ENCODE measurements at places on chromosomes 16 and 17.

DNA sequence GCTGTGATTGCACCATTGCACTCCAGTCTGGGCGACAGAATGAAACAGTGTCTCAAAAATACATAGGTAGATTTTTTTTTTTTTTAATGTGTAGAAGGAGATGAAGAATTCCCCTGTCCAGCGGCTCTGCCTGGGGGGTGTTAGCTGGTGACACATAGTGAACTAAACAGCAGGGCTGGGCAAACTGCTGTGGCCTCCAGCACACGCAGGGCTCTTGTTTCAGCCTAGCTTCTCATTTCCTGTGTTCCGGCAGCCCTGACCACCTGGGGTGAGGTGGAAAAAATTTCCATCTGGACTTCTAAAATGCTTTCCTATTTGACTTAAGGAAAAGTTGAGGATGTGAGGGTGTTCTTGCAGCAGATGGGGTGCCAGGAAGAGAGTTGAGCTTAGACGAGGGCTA lies 33.3 kb upstream of the RGS9 start:
- DNase-seq: no peak

- no peak for DNase-seq
Measured at GRCh38 chr17:13420878-13421277, 180.9 kb downstream of the HS3ST3A1 start.

- peak; percentile 70 for DNase-seq
Measured at GRCh38 chr16:4801962-4802658, at the start of gene ROGDI. ROGDI (minus strand) TSS chr16:4802633; CDS start chr16:4802571, 62 bp downstream.

DNA sequence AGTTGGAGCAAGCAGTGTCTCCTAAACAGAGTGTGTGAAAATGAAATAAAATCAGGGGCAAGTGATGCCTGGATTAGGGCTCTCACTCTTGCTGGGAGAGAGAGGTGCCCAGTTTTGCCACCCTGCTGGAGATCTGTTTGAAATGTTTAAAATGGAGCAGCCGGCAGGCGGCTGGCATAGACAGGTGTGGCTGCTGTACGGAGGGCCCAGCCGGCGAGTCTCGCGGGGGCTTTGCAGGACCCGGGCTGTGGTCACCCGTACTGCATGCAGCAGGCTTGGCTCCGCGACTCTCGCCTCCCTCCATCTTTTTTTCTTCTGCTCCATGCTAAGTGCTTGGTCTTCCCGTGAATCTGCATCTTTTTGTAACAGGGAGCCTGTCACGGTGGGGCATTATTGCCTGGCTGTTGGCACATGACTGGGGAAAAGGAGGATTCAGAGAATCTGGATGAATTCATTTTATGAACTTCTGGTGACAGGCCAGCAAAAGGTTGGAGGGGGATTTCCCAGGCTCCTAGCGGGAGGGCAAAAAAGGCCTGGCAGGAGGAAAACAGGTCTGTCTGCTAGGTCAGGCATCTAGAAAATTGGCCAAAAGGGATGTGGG lies 1.8 kb downstream of the ZNRF1 start:
- no peak for DNase-seq

DNA sequence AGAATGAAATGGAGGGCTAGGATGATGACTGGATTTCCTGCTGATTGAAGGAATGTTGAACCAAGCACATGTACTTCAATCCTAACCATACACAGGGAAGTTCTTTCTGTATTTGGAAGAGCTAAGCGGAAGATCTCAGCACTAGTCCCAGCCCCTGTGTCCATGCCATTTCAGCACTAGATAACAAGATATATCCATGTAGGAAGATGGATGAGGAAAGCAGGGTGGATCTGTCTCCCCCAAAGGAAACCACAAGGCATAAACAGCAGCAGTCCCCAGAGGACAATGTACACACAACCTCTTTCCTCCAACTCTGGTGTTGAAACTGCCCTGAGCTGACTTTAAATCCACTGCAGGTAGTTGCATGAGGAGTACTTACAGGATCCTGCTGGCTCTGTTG lies 75.1 kb downstream of the GRIN2A start:
- no peak for DNase-seq

GRCh38 chr17:28974451-28974850 lies 23.1 kb upstream of the PHF12 start:
- DNase-seq: no peak

GRCh38 chr17:8728251-8728938 lies 16.2 kb downstream of the CCDC42 start:
- no peak for DNase-seq

DNA sequence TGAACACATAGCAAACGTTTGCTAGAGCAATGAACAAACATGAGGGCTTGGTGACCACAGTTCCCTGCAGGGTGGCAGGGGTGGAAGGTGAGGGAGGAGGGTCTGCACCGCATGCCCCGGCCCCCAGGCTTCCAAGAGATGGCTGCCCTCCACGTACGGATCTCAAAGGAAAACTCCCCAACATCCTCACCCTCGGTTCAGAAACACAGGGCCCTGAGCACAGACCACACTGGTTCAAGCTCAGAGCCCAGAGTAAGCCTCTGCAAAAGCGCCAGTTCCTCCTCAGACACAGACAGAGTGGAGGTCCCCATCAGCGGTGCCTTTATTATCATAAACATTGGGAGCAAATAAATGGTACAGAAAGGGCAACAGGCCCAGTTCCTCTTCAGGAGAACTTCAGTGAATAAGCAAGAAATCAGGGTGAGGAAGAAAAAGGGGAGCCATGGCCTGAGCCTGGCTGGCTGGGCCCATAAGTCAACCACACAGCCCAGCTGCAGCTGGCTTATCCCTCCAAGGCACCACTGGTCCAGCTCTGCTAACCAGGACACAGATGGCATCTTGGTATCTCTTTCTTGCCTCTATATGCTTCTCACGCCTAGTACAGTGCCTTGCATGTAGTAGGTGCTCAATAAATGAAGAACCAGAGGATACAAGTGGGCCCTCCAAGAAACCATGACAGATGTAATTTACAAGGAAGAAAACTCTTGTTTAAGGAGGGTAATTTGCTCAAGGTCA lies 11.0 kb downstream of the MPO start:
- DNase-seq: no peak

- no peak for DNase-seq
Measured at GRCh38 chr16:12027558-12028287, 51.2 kb downstream of the SNX29 start.

- DNase-seq: no peak
Measured at GRCh38 chr16:57988929-57989328, 11.5 kb downstream of the ZNF319 start.

DNA sequence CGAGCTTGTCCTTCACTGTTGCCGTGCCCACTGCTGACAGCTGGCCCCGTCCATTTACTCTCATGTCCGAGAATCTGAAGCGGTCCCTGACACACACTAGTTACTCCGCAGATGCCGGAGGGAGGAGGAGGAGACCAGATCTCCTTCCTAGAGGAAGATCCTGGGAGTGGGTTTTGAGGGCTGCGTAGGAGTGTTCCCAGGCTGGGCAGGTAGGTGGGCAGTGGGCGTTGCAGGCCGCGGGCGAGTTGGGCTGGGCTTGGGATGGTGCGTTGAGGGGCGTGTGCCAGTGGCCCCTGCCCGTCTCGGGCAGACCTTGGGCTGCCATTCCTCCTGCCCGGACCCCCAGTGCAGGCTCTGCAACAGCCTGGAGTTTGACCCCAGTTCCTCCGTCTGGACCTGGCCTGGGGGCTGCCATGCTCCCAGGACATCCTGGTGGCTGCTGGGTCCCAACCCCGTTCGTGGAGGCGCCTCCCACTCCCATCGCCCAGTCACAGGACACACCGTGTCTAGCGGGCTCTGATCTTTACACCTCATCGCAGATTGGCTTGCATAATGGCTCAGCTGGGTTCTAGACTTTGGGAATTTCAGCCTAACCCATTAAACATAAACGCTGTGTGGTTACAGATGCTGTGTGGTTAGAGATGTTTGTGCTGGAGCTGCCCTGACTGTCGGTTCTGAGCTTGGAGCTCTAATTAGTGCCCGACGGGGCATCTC lies 22.8 kb downstream of the CACNA1H start:
- no peak for DNase-seq

DNA sequence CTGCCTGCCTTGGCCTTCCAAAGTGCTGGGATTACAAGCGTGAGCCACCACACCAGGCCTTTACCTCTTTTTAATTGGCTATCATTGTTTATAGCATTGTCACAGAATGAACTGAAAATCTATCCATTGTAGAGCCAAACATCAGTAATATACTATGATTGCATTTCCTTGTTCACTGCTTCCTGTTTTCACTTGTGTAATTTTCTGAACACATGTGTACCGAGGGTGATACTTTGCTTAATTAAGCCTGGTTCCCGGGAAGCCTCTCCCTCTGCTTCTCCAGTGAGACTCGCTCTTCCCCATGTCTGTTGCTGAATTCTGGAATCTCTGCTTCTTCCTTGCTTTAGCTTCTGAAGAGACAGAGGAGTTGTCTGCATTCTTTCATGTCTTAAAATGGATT lies 33.1 kb downstream of the POLR3E start:
- no peak for DNase-seq

- DNase-seq: no peak
Measured at GRCh38 chr17:8392274-8392673, 5.4 kb downstream of the RNF222 start.

- DNase-seq: no peak
Measured at GRCh38 chr17:69457603-69458002, 43.1 kb downstream of the MAP2K6 start.

DNA sequence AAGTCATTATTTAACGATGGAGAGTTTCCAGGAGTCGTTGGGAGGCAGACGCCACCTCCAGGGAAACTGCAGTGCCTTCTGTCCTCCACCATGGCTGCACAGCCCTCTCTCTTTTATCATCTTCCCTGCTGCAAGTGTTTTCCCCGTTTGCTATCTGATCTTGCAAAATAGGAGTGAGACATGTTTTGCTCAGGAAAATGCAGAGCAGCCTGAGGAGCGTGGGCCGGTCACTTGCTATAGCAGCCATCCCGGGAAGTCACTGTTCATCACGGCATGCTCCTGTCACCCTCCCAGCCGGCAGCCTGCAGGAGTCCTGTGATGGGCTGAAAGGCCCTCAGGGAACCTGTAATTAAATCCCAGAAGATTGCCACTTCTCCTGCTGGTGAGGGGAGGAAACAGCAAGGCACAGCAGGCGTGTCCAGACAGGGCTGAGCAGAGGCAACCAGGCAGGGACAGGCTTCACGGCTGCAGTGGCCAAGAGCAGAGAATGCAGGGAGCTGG lies 143.1 kb downstream of the GSG1L start:
- no peak for DNase-seq

- DNase-seq: no peak
Measured at GRCh38 chr17:66637491-66637890, 197.4 kb upstream of the CACNG5 start.

GRCh38 chr17:65020284-65020683 lies 36.3 kb downstream of the GNA13 start:
- DNase-seq: no peak

- DNase-seq: no peak
Measured at GRCh38 chr17:61201211-61201610, 198.4 kb upstream of the TBX2 start.

- DNase-seq: no peak
Measured at GRCh38 chr16:21092951-21093350, 57.7 kb downstream of the DNAH3 start.

DNA sequence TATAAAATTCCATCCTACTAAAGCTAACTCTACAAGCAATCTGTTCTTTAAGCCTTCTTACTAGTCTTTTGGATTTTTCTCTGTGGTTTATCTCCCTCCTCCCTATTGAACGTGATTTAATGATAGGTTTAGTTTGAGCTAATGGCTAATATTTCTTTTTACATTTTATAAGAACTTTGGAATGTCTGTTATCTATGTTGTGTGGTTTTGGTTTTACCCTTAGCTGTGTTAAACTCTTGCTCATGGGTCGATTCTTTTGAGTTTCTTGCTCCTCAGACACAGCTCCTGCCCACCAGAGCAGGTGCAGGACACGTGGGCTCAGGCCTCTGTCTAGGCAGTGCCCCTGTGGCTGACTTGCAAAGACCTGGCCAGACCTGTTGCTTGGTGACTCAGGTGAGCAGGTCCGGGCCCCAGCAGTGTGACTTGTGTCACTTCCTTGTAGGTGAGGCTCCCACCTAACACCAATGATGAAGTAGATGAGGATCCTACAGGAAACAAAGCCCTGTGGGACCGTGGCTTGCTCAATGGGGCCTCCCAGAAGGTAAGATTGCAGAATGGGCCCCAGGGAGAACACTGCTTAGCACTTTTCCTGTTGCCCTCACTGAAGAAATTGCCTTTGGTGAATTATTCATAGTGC lies 45.1 kb downstream of the SF3B3 start:
- DNase-seq: no peak

GRCh38 chr17:57408071-57408811 lies 151.9 kb downstream of the MSI2 start:
- peak; percentile 36 for DNase-seq

GRCh38 chr16:54657709-54658102 lies 273.0 kb upstream of the IRX5 start:
- DNase-seq: no peak

GRCh38 chr17:40501499-40501911 lies at the start of gene TNS4:
TNS4 (minus strand) TSS chr17:40501623; CDS start chr17:40496425, 5,198 bp downstream.
- DNase-seq: no peak

GRCh38 chr17:72719578-72720493 lies 372.7 kb downstream of the SLC39A11 start:
- peak; percentile 54 for DNase-seq

All from stimulated activated CD4-positive, alpha-beta T cell treated with anti-CD3 and anti-CD28 coated beads, Interleukin-1b, Interleukin-23, amount 100 ng/mL, for 48 hours (primary cell).